ENCODE measurements at places on chromosomes 13 and 19.

DNA sequence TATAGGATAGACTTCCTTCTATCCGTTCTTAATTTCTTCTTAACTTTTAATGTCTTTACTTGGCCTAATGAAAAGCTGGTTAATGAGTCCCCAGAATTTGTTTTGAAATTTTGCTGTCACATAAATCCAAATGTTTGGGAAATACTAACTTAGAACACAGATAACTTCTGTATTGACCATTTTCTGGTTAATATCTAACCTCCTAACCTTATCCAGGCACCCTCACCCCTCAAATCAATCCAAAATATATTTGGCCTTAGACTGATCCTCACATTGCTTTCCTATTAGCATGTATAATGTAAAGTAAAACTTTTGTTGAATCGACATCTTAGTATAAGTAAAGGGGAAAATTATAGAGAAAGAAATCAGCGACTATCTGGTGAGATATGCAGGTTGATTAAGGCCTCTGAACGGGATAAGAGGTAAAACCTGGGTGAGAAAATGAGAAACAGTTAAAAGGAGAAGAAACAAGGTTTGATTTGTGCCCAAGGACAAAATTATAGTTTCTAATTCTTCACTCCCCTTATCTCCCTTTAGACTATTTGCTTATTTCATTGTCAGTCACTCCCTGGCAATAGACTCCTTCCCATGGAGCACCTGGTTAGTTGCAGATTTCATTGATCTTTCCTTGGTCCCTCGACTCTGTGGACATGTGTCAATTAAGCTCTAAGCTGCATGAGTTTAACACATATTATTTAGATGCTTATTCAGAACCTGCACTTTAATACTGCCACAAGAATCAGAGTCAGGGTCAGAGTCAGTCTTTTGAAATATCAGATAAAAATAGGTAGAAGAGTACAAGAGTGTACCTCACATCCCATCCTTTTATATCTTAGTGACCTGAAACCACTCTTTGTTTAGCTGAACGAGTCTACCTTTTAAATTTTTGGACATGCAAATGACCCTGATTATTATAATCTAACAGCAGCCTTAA, 119.2 kb upstream of the MLNR start:
- no peak for DNase-seq

DNA sequence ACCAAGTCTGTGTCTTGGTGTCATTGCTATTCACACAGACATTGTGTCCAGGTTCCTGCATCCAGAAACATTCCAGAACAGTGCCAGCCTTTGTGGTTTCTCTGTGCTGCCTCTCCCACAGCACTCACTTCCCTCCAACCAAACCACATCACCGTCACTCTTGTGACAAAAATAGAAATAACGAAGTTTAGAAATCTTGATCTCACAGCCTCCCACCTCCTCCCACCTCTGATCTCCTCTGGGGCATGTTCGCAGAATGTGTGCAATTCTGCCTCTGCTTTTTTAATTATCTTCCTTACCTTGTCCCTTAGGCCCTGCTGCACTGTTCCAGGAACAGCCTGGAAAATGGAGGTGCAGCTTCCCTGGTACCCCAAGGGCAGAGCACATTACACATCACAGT, 8.7 kb upstream of the SERPINE3 start:
- peak; percentile 59 for DNase-seq

GRCh38 chr19:34228347-34228746, 26.0 kb upstream of the GARRE1 start:
- DNase-seq = no peak

- DNase-seq = no peak
Measured at GRCh38 chr19:33465834-33466233, 55.8 kb downstream of the PEPD start.

DNA sequence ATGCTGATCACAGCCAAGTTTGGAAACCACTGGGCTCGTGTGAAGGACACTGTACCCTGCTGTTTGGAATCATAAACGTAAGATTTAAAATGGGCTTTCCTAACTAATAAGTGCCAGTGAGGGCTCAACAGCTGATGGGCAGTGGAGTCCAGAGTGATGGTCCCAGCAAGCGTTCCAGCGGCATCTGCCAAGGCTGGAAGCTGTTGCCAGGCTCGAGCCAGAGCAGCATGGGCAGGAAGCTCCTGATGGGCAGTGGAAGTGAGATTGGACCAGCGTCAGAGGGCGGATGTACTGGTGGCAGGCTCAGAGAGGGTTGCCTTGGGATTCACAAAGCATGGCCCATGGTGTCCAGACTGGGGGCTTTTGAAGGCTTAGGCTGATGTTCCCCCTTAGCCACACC, 30.2 kb downstream of the COL4A2 start:
- no peak for DNase-seq

Measured in hematopoietic multipotent progenitor cell treated with erythropoietin and hydrocortisone succinate and interleukin-3 and kit ligand, for 6 days (in vitro differentiated cells).